ENCODE measurements at places on chromosomes 6 and 20.

DNA sequence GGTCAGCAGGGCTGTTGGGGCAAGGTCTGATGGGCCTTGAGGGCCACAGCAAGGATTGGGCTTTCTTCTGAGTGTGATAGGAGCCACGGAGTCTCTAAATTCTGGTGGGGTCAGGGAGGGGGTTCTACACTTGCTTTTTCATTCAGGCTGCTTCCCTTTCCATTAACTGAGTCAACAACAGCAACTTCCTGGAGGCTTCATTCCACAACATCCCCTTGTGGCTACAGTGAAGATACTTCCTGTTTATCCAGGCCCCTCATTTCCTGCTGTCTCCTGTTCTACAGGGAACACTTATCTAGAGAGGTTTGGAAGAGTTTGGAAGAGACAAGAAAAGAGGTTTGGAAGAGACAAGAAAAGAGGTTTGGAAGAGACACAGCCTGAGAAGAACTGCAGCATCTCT lies 144.8 kb upstream of the ENPP5 start:
- DNase-seq = no peak

DNA sequence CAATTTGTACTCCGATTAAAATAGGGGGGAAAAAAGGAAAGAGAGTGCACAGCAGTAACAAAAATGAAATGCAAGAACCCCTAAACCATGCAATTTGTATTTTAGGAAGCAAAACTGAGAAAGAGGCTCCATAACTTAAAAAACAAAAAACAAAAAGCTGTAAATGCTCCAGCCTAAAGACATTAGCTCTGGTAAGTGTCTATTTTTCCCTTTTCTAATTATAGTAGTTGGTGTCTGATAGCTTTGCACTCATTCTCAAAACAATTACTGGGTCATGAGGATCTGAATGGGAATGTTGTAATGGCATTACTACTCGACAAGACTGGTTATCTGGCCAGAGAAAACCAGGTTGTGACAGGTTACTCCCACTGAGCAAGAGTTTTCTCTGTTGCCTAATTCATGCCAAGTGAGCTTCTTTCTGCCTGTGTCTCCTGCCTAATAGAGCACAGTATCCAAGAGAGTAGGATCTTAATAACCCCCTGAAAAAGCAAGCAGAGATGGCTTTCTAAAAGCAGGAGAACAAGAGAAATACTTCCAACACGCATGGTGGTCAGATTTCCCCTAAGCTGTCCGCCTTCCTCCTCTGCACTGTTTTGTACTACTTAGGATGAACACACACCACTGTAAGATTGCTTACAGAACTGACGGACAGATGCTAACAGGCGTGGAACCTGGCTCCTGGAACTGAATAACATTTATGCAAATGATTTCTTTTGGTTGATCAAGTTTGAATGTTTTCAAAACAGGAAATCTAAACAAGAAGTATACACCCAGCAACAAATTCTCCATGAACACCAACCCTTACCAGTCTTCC lies 86.4 kb downstream of the FKBP5 start:
- no peak for DNase-seq

DNA sequence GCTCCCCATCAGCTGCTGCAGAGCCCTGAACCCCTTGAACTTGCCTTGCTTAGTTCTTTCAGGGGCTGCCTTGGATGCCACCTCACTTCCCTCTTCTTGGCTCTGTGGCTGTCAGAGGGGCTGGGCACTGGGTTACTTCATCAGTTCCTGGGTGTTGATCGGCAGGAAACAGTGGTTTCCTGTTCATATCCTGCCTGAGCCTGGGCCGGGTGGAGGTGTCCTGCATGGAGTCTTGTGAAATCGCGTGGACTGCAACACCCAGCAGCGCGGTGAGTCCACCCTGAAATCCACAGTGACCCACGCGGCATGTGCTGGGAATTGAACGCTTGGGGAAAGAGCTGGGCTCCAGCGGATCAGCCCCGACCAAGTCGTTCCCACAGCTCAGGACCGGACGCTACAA lies 97.5 kb downstream of the CDH26 start:
- peak; percentile 10 for DNase-seq

- DNase-seq = no peak
These were observed 5.0 kb downstream of the CPXM1 start for GRCh38 chr20:2795451-2795850.

GRCh38 chr6:166561771-166562359 lies 24.6 kb downstream of the RAMACL start:
- DNase-seq = no peak

All from stimulated activated CD4-positive, alpha-beta T cell treated with anti-CD3 and anti-CD28 coated beads, Interleukin-15, amount 100 ng/mL, for 1 hour (primary cell).